ENCODE measurements at places on chromosomes 1 and 21.
A peak's percentile ranks its signal among the peaks of the same experiment; 100 is the strongest.

DNA sequence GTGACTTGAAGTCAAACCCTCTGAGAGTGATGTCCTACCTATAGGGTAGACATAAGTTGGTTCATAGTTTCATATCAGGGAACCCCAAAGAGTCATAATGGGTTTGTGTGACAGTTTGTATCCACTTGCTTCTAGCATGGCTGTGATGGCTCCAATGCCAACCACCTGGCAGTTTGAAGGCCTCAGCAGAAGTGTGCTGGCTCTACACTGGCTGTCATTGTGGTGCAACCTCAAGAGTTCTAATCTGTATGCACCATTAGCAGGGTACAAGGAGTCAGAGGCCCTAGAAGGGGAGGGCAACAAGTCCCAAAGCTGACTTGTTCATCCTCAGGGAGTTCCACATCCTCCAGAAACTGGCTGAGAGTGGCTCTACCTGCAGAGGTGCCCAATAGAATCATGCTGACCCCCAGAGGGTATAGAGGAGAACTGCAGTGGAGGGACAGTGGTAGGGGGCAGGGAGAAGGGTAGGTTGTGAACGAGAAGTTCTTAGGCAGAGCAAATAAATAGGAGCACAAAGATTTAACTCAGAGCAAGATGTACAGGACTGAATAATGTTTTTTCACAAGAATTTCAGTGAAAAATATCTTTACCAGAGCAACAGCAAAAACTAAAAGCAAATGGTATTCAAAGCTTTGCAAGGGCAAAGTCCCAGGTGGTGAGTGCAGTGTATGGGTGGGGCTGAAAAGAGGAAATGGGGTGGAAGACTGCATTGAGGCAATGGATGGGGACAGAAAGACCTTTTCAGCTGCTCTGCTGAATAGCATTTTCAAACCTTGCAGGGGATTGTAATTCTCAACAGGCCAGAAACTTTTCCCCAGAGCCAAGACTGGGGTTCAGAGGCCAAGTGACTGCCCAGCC, 3.2 kb downstream of the FCRL2 start:
- no peak for DNase-seq

- peak; percentile 60 for DNase-seq
Measured at GRCh38 chr1:179021873-179022272, 3.8 kb upstream of the FAM20B start.

- no peak for DNase-seq
Measured at GRCh38 chr1:3116560-3116959, 47.6 kb downstream of the PRDM16 start.

- no peak for DNase-seq
Measured at GRCh38 chr1:154595621-154596020, 12.4 kb downstream of the ADAR start.

GRCh38 chr1:231116738-231117137, 45.1 kb upstream of the TRIM67 start:
- DNase-seq = no peak

- no peak for DNase-seq
Measured at GRCh38 chr1:208157769-208158168, 86.4 kb downstream of the PLXNA2 start.

GRCh38 chr1:107766533-107766932, 198.4 kb downstream of the VAV3 start:
- DNase-seq = no peak

DNA sequence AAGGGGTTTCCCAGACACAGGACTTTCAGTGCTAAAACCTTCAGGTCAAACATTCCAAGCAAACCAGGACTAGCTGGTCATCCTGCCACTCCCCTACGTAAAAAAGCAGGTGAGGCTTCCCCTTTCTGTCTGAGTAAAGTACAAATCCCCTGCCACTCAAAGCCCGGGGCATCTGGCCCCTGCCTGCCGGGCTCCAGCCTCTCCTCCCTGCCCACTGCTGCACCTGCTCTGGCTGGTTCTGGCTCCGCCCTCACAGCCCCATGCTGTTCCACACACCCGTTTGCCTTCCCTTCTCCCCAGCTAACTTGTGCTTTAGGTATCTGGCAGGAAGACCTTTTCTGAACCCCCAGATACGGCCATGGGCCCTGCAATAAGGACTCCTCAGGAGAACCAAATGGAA, 23.3 kb upstream of the S100A7 start:
- DNase-seq = no peak

- peak; percentile 82 for DNase-seq
Measured at GRCh38 chr1:59692591-59692990, 122.2 kb upstream of the HOOK1 start.

GRCh38 chr1:3596663-3597598, 14.4 kb downstream of the MEGF6 start:
- no peak for DNase-seq

DNA sequence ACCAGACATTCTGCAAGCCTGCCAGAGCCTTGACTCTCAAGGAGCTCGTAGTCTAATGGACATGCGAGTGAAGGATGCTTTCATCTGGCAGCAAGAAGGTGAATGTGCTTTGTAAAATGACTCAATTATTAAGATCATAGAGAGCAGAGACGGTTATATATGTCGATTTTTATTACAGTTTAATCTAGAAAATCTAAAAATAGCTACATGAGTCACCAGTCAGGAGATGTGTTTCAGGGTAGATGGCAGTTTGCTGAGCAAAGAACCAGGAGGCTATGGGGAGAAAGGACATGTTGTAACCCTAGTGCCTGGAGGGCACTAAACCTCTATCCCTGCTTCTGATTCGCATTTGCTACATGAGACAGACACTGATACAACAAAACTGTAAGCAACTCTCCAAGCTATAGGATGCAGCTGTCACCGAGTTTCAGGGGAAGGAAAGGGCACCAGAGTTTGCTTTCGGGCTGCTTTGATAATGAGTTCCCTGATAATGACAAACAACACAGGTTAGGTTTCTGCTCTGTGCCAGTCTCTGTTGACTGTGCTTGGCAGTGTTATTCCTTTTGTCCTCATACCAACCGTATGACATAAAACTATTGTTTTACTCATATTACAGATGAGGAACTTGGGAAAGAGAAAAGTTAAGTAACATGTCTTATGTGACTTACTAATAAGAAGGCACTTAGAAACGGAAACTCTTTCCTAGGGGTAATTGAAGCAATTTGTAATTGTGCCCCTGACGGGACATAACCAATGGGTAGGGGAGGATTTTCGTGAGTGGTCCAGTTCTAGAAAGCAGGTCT, 43.2 kb downstream of the C1orf198 start:
- peak; percentile 61 for DNase-seq

- DNase-seq = no peak
Measured at GRCh38 chr1:41557751-41558455, 73.4 kb upstream of the EDN2 start.

DNA sequence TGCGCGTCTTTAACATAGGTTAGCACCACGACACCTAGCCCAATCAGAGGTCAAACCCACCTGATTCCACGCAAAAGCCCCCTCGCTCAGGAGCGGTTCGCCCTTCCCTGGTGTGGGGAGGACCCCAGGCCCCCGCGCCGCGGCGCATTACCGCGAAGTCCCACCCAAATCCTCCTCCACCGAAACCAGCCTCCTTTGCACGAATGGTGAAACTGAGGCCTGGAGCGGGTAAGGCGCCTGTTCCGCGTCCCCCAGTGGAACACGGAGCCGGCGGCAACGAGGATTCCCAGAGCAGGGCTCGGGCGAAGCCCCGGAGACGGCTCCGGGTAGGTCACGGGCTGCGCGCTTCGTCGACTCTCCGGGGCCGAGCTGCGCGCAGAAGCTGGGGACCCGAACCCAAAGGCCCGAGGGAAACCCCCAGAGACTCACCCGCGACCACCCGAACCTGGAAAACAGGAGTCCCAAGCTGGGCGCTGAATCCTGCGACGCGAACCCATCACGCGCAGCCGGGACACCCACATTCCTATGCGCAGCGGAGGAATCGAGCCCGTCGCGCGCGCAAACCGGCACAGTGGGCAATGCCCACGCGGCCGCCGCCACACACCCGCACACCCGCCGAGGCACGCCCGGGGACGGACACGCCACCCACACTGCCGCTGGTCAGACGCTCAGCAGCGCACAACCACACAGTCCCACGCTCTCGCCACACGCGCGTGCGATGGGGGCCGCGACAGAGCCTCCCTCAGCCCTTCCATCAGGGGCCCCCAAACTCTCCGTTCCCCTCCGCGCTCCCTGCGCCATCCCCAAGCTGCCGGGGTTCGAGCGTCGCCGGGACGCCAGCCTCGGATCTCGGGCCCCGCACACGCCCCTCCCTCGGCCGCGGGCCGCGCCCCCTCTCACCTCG, 507 bp downstream of the GLIS1 start:
- DNase-seq = no peak

GRCh38 chr1:92599184-92599583, 112.5 kb upstream of the GFI1 start:
- DNase-seq = peak; percentile 52

- no peak for DNase-seq
Measured at GRCh38 chr1:67662884-67663283, 22.1 kb upstream of the GADD45A start.

DNA sequence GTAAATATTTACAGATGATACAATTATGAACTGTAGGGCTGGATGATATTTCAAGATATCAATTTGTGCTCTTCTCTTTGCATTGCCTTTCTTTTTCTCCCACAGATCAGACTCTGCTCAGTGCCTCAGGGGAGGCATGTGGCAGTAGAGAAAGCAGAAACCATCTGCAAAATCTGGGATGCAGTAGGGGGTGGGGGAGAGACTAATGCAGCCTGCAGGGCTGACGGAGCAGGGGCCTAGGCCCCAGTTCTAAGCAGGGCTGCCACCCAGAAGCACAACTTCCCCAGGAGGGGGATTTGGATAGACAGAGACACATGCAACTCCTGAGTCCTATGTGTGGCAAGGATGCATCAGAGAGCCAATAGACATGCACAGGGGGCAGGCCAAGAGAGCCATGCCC, 511.6 kb downstream of the SMYD3 start:
- no peak for DNase-seq

DNA sequence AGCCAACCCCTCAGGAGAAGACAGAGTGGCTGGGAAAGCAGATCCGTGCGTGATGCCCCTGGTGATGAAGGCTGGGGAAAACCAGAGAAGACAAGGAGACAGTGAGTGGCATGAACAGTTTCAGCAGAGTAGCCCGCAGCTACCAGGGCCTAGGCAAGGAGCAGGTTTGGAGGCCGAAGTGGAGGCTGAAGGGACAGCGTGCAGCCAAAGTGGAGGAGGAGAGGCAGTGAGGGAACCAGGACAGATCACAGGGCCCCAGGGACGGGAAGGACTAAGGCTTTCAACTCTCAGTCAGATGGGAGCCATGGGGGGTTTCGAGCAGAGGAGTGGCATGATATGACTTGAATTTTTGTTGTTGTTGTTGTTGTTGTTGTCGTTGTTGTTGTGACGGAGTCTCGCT, 59.9 kb upstream of the SELENON start:
- DNase-seq = no peak

GRCh38 chr1:117634631-117635030, 28.8 kb downstream of the TENT5C start:
- no peak for DNase-seq

DNA sequence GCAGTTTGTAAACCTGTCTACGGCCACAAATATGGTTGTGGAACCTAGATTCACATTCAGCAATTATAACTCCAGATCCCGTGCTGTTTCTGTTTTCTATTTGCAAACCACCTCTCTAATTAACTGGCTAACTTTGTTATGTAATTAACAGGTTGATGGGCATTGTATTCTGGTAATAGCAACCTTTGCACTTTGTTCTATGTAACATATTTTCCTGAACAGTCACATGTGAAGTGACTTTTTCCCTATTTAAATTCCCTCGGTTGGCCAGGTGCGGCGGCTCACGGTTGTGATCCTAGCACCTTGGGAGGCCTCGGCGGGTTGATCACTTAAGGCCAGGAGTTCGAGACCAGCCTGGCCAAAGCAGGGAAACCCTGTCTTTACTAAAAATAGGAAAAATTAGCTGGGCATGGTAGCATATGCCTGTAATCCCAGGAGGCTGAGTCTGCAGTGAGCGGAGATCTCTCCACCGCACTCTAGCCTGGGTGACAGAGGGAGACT, 1.4 kb downstream of the ACADM start:
- DNase-seq = no peak

DNA sequence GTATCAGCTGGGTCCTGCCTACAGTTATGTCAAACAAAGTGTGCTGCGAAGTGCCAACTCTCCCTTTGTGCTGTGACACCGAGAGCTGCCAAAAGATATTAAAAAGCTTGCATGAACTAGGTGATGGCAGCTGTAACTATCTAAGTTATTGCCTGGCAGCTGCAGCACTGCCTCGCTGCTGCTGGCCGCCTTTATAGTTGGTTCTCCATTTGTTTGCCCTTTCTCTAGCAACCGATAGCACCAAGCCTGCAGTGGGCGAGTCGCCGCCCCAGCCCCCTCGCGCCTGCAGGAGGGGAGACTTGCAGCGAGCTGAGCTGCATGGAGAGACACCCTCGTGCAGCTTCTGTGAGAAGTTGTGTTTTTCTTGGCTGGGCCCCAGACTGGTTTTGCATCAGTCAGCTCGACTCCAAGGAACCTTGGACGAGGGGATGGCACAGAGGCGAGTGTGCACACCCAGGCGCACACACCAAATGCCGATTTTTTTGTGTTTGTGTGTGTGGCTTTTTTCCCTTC, 330.6 kb downstream of the RPS6KC1 start:
- no peak for DNase-seq

DNA sequence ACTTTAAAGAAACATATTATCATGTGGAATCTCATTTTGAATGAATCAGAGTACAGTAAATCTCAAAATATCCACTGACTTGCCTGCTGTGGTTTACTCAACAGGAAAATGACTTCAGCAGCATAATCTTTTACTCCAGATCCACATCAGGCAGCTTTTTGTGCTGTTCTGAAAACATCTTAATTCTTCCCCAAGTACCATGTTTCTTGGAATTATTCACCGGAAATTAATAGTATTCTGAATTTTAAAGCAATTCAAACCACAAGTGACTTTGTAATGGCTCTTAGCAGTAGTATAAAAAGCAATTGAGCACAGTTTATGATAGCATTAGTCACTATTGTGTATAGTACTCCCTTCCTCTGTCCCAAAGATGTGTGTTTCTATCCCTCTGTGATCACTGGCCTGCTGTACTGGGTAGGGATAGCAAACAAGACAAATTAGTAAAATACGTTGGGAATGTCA, 64.2 kb upstream of the ERRFI1 start:
- no peak for DNase-seq

GRCh38 chr21:36587388-36587787, 107.5 kb upstream of the CLDN14 start:
- no peak for DNase-seq

- no peak for DNase-seq
Measured at GRCh38 chr1:166514067-166514466, 325.2 kb upstream of the POGK start.

Data from inflammatory macrophage (primary cell).